ENCODE measurements at places on chromosomes 6 and 20. TPM values are rescaled to one million over a fixed set of nuclear protein-coding genes. Genes with fewer than 3 reads are reported as not detected.
A peak's percentile ranks its signal among the peaks of the same experiment; 100 is the strongest.

DNA sequence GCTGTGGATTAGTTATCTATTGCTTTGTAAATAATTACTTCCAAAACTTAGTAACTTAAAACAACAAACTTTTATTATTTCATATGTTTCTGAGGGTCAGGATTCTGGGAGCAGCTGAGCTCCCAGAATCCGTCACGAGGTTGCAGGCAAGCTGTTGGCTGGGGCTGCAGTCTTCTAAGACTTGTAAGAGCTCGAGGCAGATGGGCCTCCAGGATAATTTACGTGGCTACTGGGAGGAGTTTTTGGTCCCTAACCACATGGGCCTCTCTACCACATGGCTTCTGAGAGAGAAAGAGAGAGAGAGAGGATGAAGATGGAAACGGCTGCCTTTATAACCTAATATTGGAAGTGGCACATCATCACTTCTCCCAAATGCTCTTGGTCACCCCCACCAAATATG lies 64.9 kb upstream of the SULF2 start:
- no peak for DNase-seq

- no peak for DNase-seq
Measured at GRCh38 chr6:168979254-168979653, 274.4 kb downstream of the THBS2 start.

DNA sequence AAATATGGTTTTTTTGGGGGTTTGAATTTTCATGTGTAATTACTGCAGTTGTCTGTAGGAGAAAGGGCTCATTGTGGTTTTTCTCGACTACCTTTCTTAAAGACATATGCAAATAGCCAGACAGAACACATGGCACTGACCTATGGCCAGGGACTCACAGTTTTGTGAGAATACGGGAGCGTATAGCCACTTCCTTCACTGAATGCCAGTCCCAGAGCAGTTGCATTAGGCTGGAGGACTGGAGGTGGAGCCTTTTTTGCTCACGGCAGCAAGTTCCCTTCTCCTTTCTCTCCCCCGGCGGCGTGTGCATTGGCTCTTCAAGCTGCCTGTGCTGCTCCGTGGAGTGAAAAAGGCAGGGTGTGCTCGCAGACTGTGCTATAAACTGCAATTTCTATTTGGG lies 114.9 kb downstream of the AKAP7 start:
- peak; percentile 55 for DNase-seq

GRCh38 chr6:139147628-139148027 lies 12.7 kb downstream of the HECA start:
- DNase-seq, result no peak

DNA sequence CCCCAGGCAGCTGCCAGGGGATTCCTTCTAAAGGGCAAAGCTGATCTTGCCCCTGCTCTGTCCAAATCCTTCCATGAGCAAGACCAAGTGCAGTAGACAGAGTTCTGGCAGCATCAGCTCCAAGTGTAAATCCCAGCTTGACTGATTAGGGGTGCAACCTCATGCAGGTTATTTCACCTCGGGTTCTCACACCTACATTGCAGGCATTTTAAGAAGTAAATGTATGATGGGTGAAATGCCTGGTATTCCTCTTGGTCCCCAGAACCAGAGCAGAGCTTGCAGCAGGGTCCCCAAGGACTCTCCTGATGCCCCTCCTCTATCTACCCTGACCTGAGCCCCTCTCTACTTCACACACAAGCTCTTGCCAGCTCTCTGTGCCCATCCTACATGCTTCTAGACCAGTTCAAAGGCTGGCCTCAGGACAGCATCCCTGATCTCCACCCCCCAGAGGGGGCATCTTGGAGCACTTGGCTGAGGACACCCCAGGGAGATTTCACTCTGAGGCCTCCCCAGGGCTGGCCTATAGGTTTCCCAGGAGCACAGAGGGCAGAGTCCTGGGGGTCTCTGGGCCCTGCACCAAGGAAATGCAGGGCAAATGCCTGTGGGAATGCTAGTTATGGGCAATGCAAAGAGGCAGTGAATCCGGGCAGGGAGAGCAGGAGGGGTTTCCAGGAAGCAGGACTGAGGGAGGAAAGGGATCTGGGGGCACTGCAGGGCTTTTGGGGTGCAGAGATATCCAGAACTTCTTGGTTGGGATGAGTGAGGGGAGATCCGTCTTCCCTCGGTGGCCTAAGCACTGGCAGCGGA lies 1.0 kb downstream of the LZTS3 start:
- DNase-seq, result no peak

DNA sequence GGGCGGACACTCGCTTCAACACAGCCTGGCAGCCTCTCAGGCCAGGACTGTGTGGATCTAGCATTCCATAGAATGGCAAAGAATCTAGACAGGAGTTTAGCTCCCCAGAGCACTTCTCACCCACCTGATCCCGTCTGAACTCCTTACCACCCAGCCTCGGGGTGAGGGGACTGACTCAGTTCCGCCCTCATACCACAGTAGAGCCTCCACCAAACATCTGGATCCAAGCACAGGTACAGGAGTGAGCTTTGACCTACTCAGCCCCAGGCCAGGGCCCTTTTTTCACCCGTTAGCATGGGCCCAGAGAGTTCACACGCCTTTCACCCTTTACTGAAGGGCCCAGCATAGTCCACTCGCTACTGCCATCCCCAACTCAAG lies 715 bp downstream of the PSMF1 start:
- no peak for DNase-seq

GRCh38 chr6:39527792-39528564 lies 197.2 kb downstream of the KIF6 start:
- no peak for DNase-seq

- peak; percentile 49 for DNase-seq
Measured at GRCh38 chr20:63014710-63015109, 7.9 kb upstream of the BHLHE23 start.

DNA sequence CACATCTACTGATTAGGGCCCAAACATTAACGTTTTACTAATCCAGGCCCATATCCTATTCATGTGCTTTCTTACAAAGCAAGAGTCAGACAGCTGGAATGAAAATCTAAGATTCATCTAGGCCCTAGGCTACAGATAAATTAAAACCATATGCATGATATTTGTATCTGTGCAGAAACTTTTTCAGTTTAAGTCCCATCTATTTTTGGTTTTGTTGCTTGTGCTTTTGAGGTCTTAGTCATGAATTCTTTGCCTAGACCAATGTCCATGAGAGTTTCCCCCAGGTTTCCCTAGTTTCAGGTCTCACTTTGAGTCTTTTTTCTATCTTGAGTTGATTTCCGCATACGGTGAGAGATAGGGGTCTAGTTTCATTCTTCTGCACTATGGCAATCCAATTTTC lies 20.2 kb downstream of the ADNP start:
- no peak for DNase-seq

DNA sequence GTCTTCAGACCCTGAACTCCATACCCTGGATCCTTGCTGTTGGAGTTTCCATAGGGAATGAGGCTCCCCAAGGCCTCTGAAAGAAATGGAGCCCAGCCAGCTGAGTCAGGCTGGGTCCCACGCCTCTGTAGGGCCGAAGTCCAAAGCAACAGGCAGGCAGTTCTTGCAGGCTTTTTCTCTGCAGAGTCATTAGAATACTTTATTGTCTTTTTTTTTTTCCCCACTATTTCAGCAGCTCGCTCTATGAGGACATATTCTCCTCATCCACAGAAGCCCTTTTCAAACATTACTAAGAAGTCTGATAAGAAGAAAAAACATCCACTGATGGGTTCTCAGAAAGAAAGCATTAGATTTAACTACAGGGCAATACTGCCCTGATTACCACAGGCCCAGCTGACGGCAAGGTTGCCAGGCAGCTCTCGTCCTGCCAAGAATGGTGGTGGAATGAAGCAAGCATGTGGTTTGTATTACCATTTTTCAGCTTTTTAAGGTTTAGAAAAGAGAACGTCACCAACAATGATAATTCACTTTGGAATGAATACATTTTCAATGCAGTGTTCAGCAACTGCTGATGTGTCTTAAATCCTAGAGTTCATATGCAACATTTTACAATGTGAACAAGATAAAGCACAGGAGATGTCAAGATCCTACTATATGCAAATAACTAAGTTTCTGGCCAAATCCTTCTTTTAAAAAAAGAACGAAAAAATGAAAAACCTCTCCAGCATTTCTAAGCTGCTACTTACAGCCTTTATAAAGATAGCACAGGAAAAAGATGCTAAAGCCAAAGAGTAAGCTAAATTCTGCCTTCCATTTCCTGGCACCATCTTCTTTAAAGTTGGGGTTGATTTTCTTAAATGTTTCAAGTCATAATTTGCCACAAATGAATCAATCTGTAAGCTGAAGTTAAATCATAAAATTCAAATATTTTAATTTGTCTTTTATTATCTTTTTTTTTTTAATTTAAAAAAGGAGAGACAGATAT lies 223.6 kb upstream of the CITED2 start:
- DNase-seq, result no peak

DNA sequence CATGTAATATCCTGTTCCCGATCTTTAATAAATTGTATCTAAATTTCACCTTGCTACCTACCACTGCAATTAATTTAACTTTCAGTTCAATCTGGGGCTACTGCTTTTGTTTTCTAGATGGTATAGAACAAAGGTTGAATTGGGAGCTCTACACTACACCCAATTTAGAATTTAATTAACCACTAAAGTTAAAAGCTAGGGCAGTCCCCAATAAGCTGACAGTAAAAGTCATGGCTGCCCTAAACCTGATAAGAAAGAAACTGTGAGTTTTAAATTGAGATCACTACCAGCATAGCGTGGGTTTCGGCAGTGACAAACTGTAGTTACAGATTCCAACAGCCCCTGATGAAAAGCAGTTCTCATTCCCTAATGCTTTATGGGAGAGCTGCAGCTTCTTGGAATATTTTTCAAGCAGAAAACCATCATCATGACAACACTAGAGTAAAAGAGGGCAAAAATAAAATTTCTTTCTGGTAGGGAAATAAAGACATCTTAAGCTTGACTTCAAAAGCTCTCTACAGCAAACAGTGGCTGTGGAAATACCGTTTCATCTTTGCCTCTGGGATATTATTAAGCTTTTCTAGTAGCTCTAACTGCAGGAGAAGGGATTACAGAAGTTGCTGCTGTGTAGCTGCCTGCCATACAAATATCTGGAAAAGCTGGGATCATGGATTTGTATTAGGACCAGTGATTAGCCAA lies 1372.1 kb downstream of the EPHA7 start:
- DNase-seq, result no peak

GRCh38 chr6:88167352-88167937 lies 1.3 kb upstream of the CNR1 start:
- DNase-seq, result no peak

The TAP1 gene
- 7.7 TPM for polyA plus RNA-seq

The MLN gene
- polyA plus RNA-seq, result 2.1 TPM

The SLC16A10 gene
- polyA plus RNA-seq, result 34.1 TPM

The OXT gene
- polyA plus RNA-seq, result 0.60 TPM

The BPIFB2 gene
- polyA plus RNA-seq, result not detected
